Tibial artery (tissue), 4 donors: ENCODE measurements at places on chromosomes 4 and X.

- H3K27ac ChIP-seq = no peak overlapping the region
- no peak overlapping the region for H3K4me3 ChIP-seq
Observed at GRCh38 chrX:24563291-24564010, 83.7 kb downstream of the PCYT1B start.

GRCh38 chr4:182231496-182231895 is 11.7 kb upstream of the TENM3 start:
- H3K27ac ChIP-seq = no peak overlapping the region
- peaks cover 4% of the 10 kb centered on the region for H3K4me1 ChIP-seq

- H3K27me3 ChIP-seq = no peaks in the 10 kb centered on the region
- DNase-seq = no peak
- H3K4me1 ChIP-seq = no peaks in the 10 kb centered on the region
- H3K36me3 ChIP-seq = no peaks in the 10 kb centered on the region
- no peak overlapping the region for H3K4me3 ChIP-seq
Observed at GRCh38 chrX:39805022-39805421, 292.7 kb downstream of the BCOR start.

DNA sequence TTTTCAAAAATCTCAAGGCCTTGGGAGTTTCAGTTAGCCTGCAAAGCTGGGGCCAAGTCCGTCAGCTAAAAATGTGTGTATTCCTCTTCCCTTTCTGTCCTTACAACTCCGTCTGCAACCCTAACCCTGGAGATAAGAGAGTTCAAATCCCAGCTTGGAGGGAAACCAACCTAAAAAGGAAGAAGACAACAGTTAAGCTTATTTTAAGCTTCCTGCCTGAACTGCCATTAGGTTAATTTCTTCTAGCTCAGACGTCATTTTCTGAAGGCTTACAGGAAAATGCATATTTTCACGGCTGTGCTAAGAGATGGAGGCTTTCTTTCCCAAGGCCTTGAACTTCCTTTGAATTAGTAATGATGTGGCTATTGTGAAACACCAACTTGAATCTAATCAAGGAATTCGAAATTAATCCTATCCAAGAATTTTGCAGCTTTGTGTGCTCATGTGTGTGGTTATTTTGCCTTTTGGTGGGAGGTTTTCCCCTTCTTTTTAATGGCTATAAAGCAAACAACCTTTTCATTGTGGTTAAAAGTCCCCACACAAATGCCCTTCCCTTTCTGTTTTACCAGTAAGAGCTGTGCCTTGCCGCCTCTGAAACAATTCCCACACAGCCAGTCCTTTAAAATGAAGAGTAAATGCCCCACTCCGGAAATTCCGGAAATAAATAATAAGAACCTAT is 103.5 kb downstream of the IRF2 start:
- no peak overlapping the region for H3K27ac ChIP-seq
- H3K36me3 ChIP-seq = no peaks in the 10 kb centered on the region
- no peaks in the 10 kb centered on the region for H3K27me3 ChIP-seq
- no peak for DNase-seq
- no peaks in the 10 kb centered on the region for H3K4me1 ChIP-seq
- no peak overlapping the region for H3K4me3 ChIP-seq

DNA sequence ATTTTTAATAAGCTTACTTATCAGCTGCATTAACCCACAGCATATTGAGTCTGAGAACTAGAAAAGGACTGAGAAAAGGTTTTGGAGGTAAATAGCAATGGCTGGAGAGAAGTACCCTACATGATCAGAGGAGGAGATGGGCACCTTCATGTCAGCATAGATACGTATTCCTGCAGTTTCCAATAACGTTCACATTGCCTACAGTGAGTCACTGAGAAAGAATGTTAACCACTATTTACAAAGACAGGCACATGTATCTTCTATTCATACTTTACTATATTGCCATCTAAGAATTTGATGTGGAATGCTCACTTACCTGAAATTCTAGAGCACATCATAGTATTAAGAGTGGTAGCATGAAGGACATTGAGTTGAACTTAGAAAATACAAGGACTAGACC is 92.5 kb downstream of the TLL1 start:
- H3K36me3 ChIP-seq = no peaks in the 10 kb centered on the region
- H3K27me3 ChIP-seq = no peaks in the 10 kb centered on the region
- H3K27ac ChIP-seq = no peak overlapping the region
- no peaks in the 10 kb centered on the region for H3K4me1 ChIP-seq
- no peak for DNase-seq

DNA sequence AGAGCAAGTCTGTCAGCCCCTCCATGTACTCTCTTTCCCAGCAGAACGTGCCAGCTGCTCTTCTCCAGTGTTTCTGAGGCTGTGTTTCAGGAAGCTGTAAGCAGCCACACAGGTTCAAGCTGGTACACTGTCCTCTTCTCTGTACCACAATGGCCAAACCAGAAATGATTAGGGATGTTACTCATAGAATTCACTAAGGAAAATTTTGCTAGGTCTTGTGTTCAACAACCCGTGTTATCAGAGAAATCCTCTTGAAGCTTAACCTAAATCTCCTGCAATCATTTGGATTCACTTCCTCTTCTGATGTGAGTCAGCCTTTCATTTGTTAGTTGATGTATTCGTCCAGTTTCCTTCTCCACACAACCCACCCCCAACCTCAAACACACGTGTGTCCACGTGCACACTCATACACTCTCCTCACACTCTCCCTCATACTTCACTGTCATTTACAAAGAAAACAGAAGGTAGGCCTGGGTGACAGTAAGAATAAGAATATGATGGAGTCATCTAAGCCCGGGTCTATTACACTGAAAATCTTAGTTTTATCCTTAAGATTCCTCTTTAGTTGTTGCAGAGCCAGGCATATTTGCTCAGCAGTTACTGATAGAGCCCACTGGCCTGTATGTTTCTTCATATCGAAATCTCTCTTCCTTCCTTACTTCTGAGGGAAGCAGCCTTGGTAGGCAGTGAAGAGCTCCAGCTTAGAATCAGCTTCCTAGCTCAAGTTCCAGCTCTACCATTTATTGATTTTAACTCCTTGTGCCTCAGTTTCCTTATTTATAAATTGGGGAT is 63.4 kb downstream of the DCUN1D4 start:
- no peaks in the 10 kb centered on the region for H3K4me1 ChIP-seq
- H3K4me3 ChIP-seq = no peak overlapping the region
- H3K27ac ChIP-seq = no peak overlapping the region
- H3K36me3 ChIP-seq = peaks cover 65% of the 10 kb centered on the region
- DNase-seq = no peak
- no peaks in the 10 kb centered on the region for H3K27me3 ChIP-seq

DNA sequence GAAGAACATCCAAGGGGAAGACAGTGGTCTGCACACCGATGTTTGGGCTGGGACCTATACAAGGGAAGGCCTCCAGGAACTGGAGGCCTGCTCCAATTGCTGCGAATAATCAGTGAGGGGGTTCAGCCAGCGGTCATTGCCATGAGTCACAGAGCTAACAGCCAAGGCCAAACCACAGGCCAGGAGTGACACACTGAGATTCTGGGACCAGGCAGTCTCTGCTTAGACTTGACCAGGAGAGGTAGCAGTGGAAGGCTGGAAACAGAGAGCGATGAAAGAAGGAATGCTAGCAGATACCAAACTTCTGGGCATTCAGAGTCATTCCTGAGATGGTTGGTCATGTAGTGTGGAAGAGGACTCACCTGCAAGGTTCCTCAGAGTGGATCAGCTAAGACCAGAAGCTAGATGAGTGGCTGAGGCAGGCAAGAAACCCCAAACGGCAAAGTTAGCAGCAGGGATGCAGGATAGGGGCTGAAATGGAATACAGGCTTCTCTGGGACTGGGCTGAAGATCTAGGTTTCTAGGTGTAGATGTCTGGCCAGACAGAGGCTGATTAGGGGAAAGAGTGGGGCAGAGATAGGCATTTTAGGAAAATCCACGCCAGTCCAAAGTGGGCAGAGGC is 54.7 kb downstream of the CNGA2 start:
- H3K27me3 ChIP-seq = no peaks in the 10 kb centered on the region
- no peaks in the 10 kb centered on the region for H3K36me3 ChIP-seq
- no peaks in the 10 kb centered on the region for H3K4me1 ChIP-seq
- no peak overlapping the region for H3K4me3 ChIP-seq
- peak overlapping the region; percentile 26 for H3K27ac ChIP-seq
- peak; percentile 66 for DNase-seq

DNA sequence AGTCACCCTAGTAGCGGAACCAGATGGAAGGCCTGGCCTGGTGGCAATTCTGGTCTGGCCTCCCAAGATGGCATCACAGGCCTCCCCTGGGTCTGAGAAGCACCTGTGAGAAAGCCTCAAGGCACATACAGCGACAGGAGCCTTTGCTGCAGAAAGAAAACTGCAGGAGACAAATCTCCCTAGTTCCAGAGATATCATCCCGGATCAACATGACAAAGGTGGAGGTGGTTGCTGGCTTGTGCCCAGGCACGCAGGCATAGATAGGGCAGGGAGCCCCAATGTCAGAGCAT is 93.6 kb downstream of the BCOR start:
- no peaks in the 10 kb centered on the region for H3K36me3 ChIP-seq
- DNase-seq = no peak
- H3K27ac ChIP-seq = no peak overlapping the region
- peaks cover 4% of the 10 kb centered on the region for H3K4me1 ChIP-seq

DNA sequence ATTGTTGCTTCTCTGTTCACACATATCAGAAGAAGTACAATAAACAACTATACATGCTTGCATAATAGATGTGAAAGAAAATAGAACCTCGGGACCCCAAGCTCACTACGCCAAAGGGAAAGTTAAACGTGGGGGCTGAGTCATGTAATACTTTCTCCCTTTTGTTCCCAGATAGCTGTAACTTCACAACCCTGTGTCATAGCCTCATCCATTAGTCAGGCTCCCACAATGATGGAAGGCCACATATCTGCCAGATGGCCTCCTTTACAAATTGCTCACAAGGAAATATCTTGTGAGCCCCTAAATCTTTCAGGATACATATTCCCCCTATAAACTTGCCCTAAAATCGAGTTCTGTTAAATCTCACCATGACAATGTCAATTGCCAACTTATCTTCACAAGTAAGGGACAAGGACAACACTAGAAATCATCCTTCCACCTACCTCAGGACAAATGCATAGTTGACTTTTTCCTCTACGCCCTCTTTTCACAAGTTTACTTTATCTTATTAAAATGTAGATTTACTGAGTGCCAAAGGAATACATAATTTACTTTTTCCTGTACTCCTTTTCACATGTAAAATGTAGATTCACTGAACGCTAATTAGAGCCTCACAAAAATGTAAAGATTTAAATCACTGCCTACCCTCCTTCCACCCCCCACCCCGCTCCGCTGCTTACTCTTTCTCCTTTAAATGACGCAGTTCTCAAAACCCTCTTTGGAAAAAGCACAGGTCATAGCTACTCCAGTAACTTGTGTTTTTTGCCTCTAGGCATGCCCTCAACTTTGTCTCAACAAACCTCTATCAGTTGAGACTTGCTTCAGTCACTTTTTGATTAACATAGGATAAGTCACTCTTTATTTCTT is 477.1 kb downstream of the DTHD1 start:
- H3K27me3 ChIP-seq = no peaks in the 10 kb centered on the region
- no peaks in the 10 kb centered on the region for H3K36me3 ChIP-seq
- no peak overlapping the region for H3K4me3 ChIP-seq

DNA sequence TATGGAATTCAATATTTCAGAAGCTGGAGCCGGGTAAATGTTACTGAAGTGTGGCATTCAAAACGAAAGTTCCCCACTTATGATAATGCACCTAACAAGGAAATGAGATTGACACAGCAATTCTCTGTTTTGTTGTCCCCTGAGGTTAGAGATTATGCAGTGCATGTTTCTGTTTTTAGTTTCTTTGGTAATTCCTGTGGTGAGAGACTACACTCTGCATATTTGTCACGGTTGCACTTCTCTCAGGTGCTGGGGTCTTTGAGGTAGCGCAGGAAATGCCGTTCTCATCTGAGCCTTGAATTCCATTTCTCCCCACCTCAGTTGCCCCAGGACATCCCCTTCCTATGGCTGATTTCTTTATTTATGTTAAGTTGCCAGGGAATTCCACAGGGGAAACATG is 15.3 kb upstream of the BEND4 start:
- H3K27me3 ChIP-seq = no peaks in the 10 kb centered on the region
- H3K4me3 ChIP-seq = no peak overlapping the region
- no peaks in the 10 kb centered on the region for H3K4me1 ChIP-seq
- H3K27ac ChIP-seq = no peak overlapping the region
- H3K36me3 ChIP-seq = no peaks in the 10 kb centered on the region

GRCh38 chr4:16676230-16676770 is 222.1 kb downstream of the LDB2 start:
- H3K4me3 ChIP-seq = no peak overlapping the region
- no peaks in the 10 kb centered on the region for H3K36me3 ChIP-seq

- H3K4me1 ChIP-seq = no peaks in the 10 kb centered on the region
- no peak for DNase-seq
- no peaks in the 10 kb centered on the region for H3K27me3 ChIP-seq
Observed at GRCh38 chrX:129791336-129791735, 11.6 kb downstream of the SASH3 start.

DNA sequence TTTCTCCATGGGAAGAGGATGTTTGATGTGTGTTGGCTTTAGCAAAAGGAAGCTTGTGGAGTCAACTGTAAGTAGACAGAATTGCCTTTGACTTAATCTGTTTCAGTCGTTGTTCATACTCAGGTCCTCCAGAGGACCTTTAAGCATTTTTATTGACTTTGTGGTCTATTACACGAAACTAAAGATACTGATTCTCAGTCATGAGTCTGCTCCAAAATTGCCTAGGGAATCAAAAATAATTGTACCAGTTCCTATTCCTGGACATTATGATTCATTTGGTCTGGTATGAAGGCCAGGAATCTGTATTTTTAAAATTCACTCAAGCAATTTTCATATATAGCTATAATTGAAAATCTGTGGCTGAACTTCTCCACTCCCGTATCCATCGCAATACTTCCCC is 38.6 kb downstream of the AR start:
- H3K27ac ChIP-seq = no peak overlapping the region
- H3K27me3 ChIP-seq = no peaks in the 10 kb centered on the region
- H3K36me3 ChIP-seq = no peaks in the 10 kb centered on the region
- no peak for DNase-seq
- no peak overlapping the region for H3K4me3 ChIP-seq
- H3K4me1 ChIP-seq = peaks cover 20% of the 10 kb centered on the region

- no peak for DNase-seq
- H3K4me3 ChIP-seq = no peak overlapping the region
- no peaks in the 10 kb centered on the region for H3K4me1 ChIP-seq
- no peaks in the 10 kb centered on the region for H3K27me3 ChIP-seq
- H3K27ac ChIP-seq = no peak overlapping the region
Observed at GRCh38 chr4:26131711-26132110, 189.1 kb upstream of the RBPJ start.

- H3K4me1 ChIP-seq = peaks cover 43% of the 10 kb centered on the region
- H3K27me3 ChIP-seq = no peaks in the 10 kb centered on the region
- H3K36me3 ChIP-seq = no peaks in the 10 kb centered on the region
- no peak overlapping the region for H3K27ac ChIP-seq
Observed at GRCh38 chrX:40009462-40009851, 88.3 kb downstream of the BCOR start.
